ENCODE measurements at places on chromosomes 7 and 10.
A peak's percentile ranks its signal among the peaks of the same experiment; 100 is the strongest.

DNA sequence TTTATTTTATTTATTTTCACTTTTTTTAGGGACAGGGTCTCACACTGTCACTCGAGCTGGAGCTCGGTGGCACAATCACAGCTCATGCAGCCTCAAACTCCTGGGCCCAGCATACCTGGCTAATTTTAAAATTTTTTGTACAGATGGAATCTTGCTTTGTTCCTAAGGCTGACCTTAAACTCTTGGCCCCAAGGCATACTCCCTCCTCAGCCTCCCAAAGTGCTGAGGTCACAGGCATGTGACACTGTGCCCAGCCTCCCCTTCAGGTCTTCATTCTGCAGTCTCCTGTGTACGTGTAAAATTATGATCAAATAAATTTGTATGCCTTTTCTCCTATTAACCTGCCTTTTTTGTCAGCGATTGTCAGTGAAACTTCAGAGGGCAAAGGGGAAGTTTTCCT is 17.8 kb upstream of the TCTN3 start:
- no peak overlapping the region for H3K27ac ChIP-seq
- H3K36me3 ChIP-seq, result no peaks in the 10 kb centered on the region
- H3K4me3 ChIP-seq, result no peak overlapping the region
- no peak for DNase-seq

DNA sequence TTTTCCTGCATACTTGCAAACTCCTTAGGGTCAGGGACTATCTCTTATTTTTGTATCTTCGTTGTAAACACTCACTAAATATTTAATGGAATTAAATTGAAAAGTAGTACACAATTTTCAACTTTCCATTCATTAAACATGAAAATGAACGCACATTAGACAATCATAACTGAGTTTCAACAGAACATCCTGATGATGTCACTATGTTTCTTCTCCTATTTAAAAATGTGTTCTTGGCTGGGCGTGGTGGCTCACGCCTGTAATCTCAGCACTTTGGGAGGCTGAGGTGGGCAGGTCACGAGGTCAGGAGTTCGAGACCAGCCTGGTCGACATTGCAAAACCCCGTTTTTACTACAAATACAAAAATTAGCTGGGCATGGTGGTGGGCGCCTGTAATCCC is 14.1 kb upstream of the PURB start:
- H3K4me1 ChIP-seq, result no peaks in the 10 kb centered on the region
- no peak overlapping the region for H3K27ac ChIP-seq
- no peak for DNase-seq
- no peaks in the 10 kb centered on the region for H3K27me3 ChIP-seq
- H3K4me3 ChIP-seq, result no peak overlapping the region
- H3K36me3 ChIP-seq, result no peaks in the 10 kb centered on the region

GRCh38 chr10:61992059-61992460 is 90.6 kb downstream of the ARID5B start:
- H3K4me1 ChIP-seq, result no peaks in the 10 kb centered on the region
- H3K27me3 ChIP-seq, result no peaks in the 10 kb centered on the region
- peak overlapping the region; percentile 69 for H3K27ac ChIP-seq
- H3K36me3 ChIP-seq, result no peaks in the 10 kb centered on the region

DNA sequence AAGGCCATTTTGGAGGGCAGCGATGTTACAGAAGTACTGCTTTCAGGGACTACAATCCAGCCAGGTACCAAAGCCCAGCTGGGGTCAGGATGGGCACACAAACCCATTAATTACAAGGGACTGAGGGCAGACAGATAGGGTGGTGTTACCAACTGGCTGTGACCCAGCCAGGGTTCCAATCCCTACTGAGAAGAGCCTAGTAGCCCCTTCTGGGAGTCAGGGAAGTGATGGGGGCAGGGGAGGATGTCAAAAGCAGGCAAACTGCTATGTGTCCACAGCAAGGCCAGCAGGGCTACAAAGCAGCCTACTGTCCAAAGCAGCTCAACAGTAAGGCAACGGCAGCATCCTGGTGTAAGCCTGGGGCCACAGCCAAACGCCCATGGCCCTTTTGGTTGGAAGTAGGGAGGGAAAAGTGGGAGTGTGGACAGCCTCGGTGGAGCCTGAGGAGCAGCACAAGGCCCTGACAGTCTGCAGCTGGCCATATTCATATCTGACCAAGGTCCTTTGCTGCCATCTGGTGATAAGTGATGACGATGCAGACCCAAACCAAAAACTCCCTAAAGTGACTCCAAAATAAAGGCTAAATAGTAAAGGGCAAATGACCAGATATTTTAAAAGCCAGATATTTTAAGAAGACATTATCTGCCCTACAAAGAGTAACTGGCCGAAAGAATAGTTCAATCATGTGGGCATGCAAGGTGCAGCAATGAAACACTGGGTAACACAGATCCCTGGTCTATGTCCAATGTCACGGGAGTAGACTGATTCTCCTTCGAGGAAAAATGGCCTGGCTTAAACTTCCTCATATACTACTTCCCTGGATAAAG is 56.9 kb downstream of the XPNPEP1 start:
- H3K27ac ChIP-seq, result no peak overlapping the region
- H3K36me3 ChIP-seq, result peaks cover 85% of the 10 kb centered on the region

- H3K4me3 ChIP-seq, result no peak overlapping the region
- DNase-seq, result no peak
- no peaks in the 10 kb centered on the region for H3K4me1 ChIP-seq
- no peak overlapping the region for H3K27ac ChIP-seq
- H3K27me3 ChIP-seq, result no peaks in the 10 kb centered on the region
Observed at GRCh38 chr7:157058068-157058467, 47.6 kb upstream of the MNX1 start.

DNA sequence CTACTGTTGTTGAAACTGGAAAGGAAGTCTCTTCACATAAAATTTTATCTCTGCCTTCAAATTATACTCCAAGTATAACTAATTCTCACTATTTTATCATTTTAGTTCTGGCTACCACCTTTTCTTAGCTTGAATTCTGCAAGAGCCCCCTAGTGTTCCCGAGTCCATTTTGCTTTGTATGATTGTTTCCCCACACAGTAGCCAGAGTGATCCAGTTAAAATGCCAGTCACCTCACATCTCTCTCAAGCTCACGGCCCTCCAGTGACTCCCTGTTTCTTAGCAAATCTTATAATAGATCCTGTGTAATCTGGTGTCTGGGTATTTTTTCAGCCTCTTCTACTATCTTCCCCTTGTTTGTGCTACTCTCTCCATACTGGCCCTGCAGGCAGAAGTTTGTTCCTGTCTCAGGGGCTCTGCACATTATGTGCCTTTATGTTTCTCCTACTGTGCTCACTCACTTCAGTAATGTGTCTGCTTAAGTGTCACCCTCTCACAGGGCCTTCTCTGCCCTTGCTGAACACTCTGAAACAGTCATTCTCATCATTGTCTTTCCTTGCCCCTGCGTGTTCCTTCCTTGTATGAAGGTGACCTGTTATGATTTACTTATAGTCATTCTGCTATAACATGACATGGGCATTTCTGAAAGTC is 8.9 kb downstream of the WAC start:
- no peak overlapping the region for H3K27ac ChIP-seq
- peaks cover 11% of the 10 kb centered on the region for H3K4me1 ChIP-seq
- H3K27me3 ChIP-seq, result no peaks in the 10 kb centered on the region
- DNase-seq, result no peak
- H3K4me3 ChIP-seq, result no peak overlapping the region

GRCh38 chr10:121526135-121526790 is 72.0 kb downstream of the FGFR2 start:
- H3K4me3 ChIP-seq, result no peak overlapping the region
- no peaks in the 10 kb centered on the region for H3K27me3 ChIP-seq
- H3K36me3 ChIP-seq, result no peaks in the 10 kb centered on the region
- no peak overlapping the region for H3K27ac ChIP-seq
- no peaks in the 10 kb centered on the region for H3K4me1 ChIP-seq

GRCh38 chr7:50782375-50783208 is at the start of gene GRB10:
TSS of gene GRB10 (minus strand) at chr7:50782896. CDS start at chr7:50732322, 50,574 bp downstream.
- no peaks in the 10 kb centered on the region for H3K36me3 ChIP-seq
- no peaks in the 10 kb centered on the region for H3K4me1 ChIP-seq
- peak; percentile 72 for DNase-seq
- H3K4me3 ChIP-seq, result peak within 1 kb of the TSS; percentile 55
- no peaks in the 10 kb centered on the region for H3K27me3 ChIP-seq

- H3K27me3 ChIP-seq, result peaks cover 3% of the 10 kb centered on the region
- no peak for DNase-seq
- no peak overlapping the region for H3K4me3 ChIP-seq
- no peak overlapping the region for H3K27ac ChIP-seq
- H3K36me3 ChIP-seq, result no peaks in the 10 kb centered on the region
- H3K4me1 ChIP-seq, result no peaks in the 10 kb centered on the region
Observed at GRCh38 chr10:131584287-131584686, 272.8 kb upstream of the TCERG1L start.

- no peak overlapping the region for H3K4me3 ChIP-seq
- H3K4me1 ChIP-seq, result no peaks in the 10 kb centered on the region
- no peak overlapping the region for H3K27ac ChIP-seq
- DNase-seq, result no peak
- no peaks in the 10 kb centered on the region for H3K36me3 ChIP-seq
Observed at GRCh38 chr7:69860941-69861622, 262.8 kb downstream of the AUTS2 start.

DNA sequence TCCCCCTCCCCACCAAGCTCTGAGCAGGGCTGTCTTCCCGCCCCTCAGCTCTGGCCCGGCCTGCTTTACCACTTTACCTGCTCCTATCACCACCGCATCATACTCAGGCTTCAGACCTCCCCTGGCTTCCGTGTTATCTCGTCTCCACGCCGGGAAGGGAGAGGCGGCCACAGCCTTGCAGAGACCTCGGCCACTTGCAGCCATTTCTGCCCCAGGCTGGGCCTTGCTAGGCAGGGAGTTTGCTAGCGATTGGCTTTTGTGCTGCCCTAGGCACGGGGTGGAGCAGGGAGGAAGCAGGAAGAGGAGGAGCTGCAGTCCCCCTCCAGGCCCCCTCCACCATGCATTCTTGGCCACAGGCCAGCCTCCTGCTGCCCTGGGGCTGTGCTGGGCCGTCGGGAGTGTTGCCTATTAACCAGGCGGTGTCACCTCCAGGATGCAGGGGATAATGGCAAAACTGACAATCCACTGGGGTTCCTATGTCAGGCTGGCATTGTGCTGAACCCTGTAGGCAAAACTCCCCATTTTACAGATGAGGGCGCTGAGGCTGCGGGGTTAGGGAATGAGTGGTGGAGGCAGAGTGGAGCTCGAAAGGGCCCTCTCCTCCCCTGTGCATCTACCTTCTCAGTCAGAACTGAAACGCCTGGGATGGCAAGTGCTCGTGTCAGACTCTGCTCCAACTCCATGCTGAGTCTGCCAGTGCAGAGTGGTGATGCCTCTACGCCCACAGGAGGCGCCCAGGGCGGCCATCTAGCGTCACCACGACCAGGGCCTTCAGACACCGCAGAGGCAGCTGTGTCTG is at the start of gene PYROXD2:
Gene PYROXD2 (minus strand): TSS at position 251 of the 799 bp plus-strand sequence. CDS start 47 bp downstream, at position 204.
- H3K27me3 ChIP-seq, result no peaks in the 10 kb centered on the region
- H3K4me1 ChIP-seq, result peaks cover 38% of the 10 kb centered on the region
- peak; percentile 96 for DNase-seq

DNA sequence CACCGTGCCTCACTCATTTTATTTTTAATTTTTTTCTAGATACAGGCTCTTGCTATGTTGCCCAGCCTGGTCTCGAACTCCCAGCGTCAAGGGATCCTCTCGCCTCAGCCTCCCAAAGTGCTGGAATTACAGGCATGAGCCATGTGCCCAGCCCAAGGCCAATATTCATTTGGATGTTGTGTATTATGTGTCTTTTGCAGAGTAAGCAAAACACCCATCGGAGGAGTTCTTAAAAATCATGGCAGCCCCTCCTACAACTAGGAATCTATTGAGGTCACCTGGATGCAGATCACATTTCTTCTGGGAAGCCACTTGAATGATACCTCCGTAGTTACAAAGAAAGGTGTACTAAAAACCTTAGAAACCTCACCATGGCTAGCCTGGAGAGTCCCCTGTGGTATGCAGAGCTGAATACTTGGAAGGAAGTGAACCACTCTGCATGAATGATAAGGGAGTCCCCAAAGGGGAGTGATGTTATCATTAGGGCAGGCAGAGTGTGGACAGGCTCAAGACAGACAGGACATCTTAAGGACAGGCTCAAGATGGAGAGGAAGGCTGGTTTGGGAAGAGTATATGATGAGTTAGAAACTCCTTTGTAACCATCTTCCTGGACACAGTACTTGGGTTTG is 185.7 kb downstream of the TAX1BP1 start:
- DNase-seq, result no peak
- no peaks in the 10 kb centered on the region for H3K36me3 ChIP-seq
- no peak overlapping the region for H3K27ac ChIP-seq
- H3K4me1 ChIP-seq, result peaks cover 2% of the 10 kb centered on the region
- H3K27me3 ChIP-seq, result no peaks in the 10 kb centered on the region

DNA sequence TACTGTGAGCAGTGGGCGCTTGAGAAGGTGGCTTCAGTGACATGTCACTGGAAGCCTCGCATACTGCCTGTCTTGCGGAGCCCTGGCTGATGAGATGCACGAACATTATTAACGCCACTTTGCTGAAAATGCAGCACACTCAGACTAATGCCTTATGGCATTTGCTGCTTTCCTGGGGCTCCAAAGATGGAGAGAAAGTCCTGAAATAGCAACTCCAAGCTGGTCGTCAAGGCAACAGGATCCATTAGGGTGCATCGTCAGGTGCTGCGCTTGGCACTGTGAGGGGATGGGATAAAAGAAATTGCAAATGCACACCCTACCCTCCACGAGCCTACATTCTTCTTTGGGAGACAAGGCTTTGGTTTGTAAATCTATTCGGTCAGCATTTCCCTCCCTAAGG is 592.5 kb downstream of the TYW1 start:
- no peaks in the 10 kb centered on the region for H3K4me1 ChIP-seq
- no peak overlapping the region for H3K27ac ChIP-seq
- DNase-seq, result no peak
- H3K4me3 ChIP-seq, result no peak overlapping the region
- no peaks in the 10 kb centered on the region for H3K27me3 ChIP-seq

DNA sequence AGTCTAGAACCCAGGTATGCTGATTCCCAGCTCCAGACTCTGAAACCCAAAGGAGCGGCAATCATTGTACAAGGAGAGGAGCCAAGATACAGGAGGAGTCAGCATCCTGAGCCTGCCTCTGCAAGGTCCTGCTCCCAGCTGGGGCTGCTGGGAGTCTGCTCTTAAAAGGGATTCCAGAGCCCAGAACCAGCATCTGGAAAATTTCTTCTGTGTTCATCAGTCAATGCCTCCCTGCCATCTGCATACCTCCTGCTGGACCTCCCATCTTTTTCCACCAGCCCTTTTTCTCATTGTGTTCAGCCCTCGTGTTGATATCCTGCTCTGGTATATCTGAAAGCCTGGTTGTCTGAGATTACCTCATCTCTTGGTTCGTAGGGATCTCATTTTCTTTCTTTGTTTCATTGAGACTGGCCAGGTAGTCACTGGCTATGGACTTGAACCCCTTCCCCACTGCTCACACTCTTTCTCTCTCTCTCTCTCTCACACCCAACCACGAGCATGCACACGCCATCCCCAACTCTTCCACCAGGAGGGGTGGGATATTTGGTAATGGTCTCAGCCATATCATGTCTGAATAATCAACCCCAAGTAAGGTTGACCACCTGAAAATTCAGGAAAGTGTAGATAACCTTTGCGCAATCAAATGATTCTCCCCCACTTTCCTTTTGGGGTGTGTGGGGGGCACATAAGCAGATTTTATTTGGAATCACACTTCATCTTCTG is 608.8 kb downstream of the LRMDA start:
- no peak overlapping the region for H3K27ac ChIP-seq
- no peaks in the 10 kb centered on the region for H3K36me3 ChIP-seq
- no peaks in the 10 kb centered on the region for H3K27me3 ChIP-seq
- H3K4me1 ChIP-seq, result peaks cover 14% of the 10 kb centered on the region

- H3K4me1 ChIP-seq, result no peaks in the 10 kb centered on the region
- no peak overlapping the region for H3K27ac ChIP-seq
- H3K4me3 ChIP-seq, result no peak overlapping the region
- no peak for DNase-seq
Observed at GRCh38 chr10:13678101-13678843, 91.5 kb downstream of the PRPF18 start.

GRCh38 chr10:20091698-20092097 is 275.5 kb downstream of the PLXDC2 start:
- H3K27me3 ChIP-seq, result no peaks in the 10 kb centered on the region
- no peaks in the 10 kb centered on the region for H3K36me3 ChIP-seq
- no peaks in the 10 kb centered on the region for H3K4me1 ChIP-seq
- DNase-seq, result no peak
- no peak overlapping the region for H3K4me3 ChIP-seq
